Activated CD8-positive, alpha-beta memory T cell treated with anti-CD3 and anti-CD28 coated beads for 24 hours (primary cell): ENCODE measurements at places on chromosomes 3 and 15.

GRCh38 chr3:99808163-99808794, 9.4 kb upstream of the CMSS1 start:
- no peak for DNase-seq

DNA sequence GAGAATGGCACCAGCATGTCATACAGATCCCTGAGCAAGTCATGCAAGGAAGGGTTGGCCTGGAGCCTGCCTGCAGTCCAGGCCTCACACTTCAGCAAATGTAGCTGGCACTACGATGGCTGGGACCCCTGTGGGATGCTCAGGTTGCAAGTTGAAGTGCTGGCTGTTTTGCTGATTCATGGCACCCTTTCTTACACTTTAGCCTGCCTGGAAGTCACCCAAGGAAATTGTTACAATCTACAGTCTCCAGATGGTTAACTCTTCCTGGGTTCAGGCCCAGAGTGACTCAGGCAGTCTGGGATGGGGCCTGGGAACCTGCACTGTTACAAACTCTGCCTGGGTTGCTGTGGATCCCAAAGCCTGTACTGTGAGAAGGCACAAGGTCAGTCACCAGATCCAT, 91.0 kb upstream of the SLC6A11 start:
- no peak for DNase-seq

- no peak for DNase-seq
Measured at GRCh38 chr3:151301787-151302186, 14.8 kb downstream of the GPR87 start.

DNA sequence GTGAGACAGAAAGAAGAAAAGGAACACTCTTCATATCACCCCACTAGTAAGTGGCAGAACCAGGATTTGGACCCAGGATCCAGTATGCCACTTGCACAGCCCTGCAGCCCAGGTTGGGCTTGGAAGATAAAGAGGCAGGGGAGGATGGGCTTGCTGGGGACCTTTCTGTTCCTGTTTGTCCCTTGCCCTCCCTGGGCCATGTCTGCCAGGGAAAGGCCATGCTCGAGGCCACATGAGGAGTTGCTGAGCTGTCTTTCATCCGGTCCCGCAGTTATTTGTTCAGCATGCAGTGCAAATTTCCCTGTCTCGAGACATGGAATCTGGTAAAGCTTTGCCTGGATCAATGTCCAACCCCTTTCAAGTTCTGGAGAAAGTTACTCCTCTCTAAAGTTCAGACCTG, 116.0 kb upstream of the MRPS22 start:
- no peak for DNase-seq

DNA sequence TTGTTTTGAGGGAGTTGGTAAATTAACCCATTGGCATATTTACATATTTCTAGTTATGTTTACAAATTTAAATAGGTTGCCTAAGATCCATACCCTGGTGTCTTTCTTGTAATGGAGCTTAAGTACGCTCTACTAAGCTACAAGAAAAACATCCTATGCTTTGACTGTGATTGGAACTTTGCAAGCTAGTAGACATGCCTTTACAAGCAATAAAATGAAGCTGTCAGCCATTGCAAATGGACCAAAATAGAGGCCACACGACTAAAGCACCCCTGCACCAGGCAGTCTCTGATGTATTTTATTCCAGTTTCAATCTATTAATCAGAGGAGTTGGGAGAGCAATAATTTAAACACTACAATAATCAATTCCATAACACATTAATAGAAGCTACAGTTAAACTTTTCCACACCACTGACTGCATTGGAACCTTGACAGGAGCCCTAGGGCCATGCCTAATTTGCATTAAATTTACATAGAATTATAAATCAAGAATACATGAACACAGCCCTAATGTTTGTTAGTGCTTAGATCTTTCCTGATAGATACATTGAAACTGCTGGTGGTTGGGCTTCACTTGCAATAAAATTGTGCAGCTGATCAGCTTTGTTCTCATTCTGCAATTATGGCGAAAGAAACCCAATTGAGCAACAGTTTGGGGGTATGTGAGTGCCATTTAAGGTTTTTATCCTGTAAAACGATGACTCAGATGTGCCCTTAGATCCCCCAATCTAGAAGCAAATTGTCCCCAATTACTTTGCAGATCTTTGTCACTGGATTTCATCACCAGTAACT, 360.1 kb downstream of the LSAMP start:
- no peak for DNase-seq

DNA sequence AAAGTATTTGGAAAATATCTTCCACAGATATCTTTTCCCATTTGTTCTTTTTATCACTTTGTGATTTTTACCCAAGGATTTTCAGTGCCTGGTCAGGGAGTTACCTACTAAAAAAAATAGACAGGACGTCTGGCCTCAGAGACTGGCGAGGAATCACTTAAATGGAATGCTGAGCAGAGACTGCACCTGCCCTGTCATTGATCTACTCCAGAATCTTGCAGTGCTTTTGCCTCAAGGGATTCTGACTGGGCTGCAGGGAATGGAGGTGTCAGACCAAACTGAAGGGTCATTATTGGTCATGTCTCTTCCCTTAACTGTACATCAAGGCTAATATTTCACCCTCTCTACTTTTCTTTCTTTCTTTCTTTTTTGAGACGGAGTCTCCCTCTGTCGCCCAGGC, 12.1 kb upstream of the RYR3 start:
- no peak for DNase-seq

GRCh38 chr3:128950223-128950938, 43.5 kb downstream of the CFAP92 start:
- peak; percentile 54 for DNase-seq

GRCh38 chr3:167666563-167666962, 12.8 kb upstream of the WDR49 start:
- DNase-seq = no peak

DNA sequence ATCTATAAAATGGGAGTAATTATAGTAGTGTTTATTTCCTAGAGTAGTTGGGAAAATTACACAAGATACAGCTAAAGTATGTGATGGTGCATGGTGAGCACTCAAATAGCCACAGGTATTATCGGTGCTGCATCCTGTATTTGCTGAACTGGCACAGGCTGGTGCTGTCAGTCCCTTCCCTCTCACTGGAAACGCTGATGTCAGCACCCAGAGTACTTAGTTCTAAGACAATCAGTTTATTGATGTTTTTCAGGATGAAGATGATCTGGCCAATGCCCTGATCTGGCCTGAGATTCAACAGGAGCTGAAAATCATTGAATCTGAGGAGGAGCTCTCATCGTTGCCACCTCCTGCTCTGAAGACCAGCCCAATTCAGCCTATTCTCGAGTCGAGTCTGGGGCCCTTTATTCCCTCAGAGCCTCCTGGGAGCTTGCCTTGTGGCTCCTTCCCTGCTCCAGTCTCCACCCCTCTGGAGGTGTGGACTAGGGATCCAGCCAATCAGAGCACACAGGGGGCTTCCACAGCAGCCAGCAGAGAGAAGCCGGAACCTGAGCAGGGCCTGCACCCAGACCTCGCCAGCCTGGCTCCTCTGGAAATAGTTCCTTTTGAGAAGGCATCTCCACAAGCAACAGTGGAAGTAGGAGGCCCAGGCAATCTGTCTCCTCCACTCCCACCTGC, 49.7 kb downstream of the TMEM39A start:
- DNase-seq = no peak
